ENCODE measurements at places on chromosomes 12 and 14.

GRCh38 chr12:11777451-11777850 lies 128.0 kb downstream of the ETV6 start:
- DNase-seq, result no peak

DNA sequence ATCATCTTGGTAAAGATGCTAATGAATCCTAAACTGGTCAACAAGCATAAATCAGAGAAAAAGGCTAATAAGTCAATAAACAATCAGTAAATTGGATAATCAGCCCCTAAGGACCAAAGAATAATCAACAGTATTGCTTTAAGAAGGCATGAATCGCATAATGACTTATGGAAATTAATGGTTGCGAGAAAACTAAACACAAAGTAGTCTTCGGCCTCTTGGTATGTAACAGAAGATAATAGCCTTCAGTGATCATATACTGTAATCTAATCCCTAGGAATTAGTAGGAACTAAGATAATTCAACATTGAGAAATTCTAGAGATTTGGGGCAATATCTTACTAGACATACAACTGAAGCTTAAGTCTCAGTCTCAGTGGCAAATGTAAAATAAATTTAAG lies 122.1 kb downstream of the PRKCH start:
- DNase-seq, result no peak

DNA sequence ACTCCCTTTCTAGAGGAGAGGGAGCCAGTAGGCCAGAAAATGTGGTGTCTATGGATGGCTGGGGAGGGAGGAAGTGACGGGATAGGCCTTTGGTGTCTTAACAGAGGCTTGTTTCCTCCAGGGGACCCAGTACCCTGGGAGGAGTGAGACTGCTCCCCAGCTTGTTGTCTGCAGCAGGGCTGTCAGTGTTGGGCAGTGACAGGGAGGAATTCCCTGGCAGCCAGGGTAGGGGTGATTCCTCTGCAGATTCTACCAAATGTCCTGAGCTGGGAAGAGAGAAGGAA lies 64.0 kb downstream of the GALNT16 start:
- no peak for DNase-seq

DNA sequence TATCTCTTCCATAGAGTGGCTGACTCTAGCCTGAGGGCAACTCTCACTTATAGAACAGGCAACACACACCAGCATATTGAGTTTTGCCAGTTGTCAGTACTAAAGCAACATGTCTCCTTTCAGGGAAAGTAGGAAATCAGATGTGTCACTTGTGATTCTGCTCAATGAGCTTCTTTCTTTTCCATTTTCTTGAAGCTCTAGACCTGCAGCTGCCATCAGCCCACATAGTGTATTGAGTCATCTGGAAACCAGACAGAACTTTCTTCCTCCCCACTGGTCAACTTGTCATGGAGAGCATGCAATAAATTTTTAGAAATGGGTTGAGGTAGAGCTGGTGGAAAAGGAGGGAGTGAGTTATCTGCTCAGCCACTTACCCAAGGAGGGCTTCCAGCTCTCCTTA lies 209.0 kb upstream of the PLEKHG7 start:
- no peak for DNase-seq

- no peak for DNase-seq
These were observed 35.1 kb downstream of the NCOR2 start for GRCh38 chr12:124532331-124532750.

GRCh38 chr12:53082637-53083175 lies 3.5 kb upstream of the SPRYD3 start:
- DNase-seq, result no peak

All from stimulated activated CD4-positive, alpha-beta T cell treated with anti-CD3 and anti-CD28 coated beads, Interleukin-2, amount 100 ng/mL, for 24 hours (primary cell).